ENCODE measurements at places on chromosomes 4 and X.

- DNase-seq, result peak; percentile 18
Measured at GRCh38 chrX:47078129-47079043, at the start of gene RGN. Gene RGN (plus strand): TSS chrX:47078443. CDS start chrX:47081145, 2,702 bp downstream.

DNA sequence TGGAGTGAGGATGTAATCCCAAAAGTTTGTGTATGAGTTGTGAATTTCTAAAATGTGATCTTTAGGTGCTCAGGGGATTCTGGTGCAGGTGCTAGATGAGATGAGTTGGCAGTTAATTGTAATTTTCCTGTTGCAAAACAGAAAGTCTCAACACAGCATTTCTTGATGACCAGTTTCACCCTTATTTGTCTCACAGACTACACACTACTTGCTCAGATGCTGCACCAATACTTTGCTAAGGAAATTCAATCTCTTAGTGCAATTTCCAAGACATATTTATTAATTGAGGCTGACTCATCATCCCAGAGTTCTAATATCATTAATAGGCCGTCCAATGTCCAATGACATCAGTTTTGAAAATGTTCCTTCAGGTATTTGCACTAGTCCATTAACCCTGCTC is 159.2 kb upstream of the SFRP2 start:
- no peak for DNase-seq

DNA sequence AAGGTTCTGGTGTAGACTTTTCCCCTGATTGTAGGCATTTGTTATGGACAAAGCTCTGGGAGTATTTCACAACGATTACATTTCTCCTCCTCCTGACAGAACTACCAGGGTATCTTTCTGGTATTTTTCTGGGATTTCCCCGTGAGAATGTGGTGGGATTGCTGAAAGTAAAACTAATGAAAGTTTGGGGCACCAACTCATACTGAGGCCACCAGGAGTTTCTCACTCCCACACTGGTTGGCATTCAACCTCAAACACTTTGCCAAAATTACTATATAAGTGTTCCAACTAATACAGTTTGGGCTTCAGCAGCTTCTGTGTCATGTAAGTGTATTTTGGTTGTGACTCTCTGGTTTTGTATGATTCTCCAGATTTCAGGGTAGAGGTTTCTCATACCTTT is 855.1 kb downstream of the GLUD2 start:
- DNase-seq, result no peak

DNA sequence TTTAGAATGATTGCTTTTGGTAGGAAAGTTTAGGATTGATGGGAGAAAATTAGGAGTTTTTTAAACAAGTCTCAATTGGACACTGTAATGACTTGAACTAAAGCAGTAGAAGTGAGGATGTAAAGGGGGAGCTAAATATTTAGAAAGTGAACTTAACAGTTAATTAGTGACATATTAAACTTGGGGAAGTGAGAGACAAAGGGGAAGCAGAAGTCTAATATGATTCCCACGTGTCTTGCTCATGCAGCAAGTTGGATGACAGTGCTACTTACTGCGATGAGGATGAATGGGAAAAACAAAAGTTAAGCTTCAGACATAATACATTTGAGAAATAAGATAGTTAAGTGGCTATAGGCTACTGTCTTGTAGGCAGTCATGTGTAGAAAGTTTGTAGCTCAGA is 110.4 kb downstream of the RPA4 start:
- DNase-seq, result no peak

GRCh38 chr4:74157154-74157553 is 764 bp upstream of the MTHFD2L start:
- no peak for DNase-seq

GRCh38 chr4:140762202-140762601 is 6.0 kb upstream of the TBC1D9 start:
- no peak for DNase-seq

DNA sequence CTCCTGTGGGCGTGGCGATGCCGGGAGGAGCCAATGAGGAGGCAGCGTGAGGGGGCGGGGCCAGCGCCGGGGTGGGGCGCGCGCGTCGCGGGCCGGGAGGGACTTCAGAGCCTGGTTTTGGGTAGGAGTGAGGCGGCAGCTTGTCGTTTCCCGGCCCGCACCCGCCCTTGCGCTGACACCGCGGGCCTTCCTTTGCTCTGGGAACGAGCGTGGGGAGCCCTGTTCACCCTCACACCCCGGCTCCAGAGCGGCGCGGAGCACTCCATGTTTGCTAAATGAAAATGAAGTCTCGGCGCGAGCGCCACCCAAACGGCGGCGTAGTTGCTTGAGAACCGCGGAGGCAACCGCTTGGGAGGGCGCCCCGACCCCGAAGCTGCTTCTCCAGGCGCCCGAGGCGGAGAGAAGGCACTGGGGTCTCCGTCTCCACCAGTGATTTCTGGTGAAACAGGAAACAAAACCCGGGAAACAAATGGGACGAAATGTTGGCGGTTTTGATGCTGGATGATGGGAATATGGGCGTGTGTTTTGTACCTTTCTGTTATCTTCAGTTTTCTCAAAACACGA is 497 bp upstream of the GRPEL1 start:
- DNase-seq, result no peak

GRCh38 chrX:10608099-10608498 is 12.3 kb downstream of the MID1 start:
- DNase-seq, result no peak

GRCh38 chr4:174697202-174697601 is 131.8 kb downstream of the GLRA3 start:
- DNase-seq, result no peak

DNA sequence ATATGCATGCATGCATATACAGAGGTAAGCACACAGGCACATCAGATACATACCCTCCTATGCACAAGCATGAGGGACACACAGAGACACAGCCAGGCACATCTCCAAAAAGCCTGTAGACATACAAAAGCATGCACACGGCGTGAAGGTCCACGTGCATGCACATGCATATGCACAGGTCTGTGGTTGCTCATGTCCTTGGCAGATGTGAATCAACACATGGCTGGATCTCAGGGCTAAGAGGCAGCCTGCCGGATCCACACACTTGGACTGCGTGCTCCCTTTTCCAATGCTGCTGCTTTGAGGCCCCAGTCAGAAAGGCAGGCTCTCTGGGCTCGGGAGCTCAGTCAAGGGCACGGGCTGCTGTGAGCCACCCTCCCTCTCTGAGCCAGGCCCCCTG is 3.6 kb downstream of the STARD8 start:
- DNase-seq, result no peak

DNA sequence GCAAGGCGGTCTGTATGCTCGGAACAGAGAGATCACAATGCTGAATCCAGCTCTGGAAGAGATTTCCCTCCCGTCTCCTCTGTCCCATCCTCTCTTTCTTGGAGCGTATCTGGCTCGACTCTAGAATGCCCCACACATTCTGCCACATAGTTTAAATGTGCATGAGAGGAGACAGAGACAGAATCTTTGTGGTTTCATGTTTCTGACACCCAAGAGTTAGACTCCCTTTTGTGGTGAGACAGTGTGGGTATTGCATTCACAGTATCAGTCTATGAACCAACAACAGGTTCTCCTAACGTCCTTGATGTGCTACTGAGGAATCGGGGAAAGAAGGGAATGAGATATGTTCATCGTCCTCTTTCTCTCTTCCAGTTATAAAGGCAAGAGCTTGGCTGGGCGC is 25.3 kb downstream of the FAM47E start:
- DNase-seq, result no peak

DNA sequence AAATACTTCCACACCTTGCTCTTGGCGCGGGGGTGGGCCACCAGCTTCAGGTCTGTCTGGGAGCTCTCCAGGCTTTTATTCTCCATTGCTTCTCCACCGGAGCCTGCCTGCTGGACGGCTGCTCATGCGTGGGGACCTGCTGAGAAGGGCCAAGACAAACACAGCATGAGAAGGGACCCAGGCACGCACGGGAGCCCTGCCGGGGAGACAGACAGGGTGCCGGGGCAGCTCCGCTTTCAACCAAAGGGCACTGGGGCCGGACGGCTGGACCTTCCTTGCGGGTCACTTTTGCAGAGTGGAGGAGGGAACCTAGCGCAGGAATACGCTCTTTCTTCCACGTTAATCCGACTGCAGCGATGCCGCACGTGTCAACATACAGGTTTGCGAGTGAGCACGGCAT is 10.1 kb downstream of the DHRSX start:
- no peak for DNase-seq

DNA sequence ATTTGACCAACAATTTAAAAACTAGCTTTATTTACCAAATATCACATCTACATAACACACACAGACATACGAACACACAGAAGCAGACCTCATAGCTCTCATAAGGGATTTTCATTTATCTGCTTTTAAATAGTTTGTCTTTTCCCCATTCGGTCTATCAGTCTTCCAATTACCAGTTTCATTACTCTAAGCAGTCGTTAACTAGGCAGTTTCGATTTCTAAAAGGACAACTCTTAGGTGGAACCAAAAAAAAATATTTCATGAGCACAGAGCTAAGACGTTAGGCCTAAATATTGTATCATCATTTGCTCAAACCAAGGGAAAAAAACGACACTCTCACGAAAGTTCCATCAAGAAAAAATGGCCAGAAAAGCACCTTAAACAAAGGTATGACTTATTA is 228.4 kb downstream of the SPANXN1 start:
- no peak for DNase-seq

DNA sequence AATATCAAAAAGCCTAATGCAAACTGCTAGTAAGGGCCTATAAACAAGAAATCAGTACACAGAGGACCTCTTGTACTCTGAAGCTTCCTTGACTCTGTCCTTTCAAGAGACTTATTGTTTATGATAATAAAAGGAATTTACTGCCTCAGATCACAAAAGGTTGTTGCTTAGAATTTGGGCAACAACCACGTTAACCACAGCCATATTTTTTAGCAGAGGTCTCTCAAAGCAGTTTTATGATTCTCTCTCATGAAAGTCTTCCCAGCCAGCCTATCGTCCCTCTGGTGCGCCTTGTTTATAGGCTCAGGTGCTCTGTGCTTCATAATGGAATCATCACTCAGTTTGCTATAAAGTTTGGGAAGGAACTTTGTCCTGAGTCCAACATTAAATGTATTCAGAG is 270.6 kb downstream of the RCHY1 start:
- no peak for DNase-seq

- no peak for DNase-seq
Measured at GRCh38 chrX:153179131-153179530, at the start of gene MAGEA1. Gene MAGEA1 (plus strand): TSS chrX:153179284. CDS start chrX:153182390, 3,106 bp downstream.

DNA sequence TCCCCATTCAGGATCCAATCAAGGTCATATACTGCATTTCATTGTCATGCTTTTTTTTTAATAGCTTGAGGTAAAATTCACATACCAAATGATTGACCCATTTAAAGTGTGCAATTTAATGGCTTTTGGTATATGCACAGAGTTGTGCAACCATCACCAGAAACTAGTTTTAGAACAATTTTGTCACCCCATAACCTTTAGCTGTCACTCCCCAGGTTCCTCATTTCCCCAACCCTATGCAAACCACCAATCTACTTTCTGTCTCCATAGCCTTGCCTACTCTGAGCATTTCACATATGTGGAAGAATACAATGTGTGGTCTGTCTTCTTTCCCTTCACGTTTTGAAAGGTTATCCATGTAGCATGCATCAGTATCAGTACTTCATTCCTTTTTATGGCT is 1.4 kb upstream of the SMAD1 start:
- no peak for DNase-seq

DNA sequence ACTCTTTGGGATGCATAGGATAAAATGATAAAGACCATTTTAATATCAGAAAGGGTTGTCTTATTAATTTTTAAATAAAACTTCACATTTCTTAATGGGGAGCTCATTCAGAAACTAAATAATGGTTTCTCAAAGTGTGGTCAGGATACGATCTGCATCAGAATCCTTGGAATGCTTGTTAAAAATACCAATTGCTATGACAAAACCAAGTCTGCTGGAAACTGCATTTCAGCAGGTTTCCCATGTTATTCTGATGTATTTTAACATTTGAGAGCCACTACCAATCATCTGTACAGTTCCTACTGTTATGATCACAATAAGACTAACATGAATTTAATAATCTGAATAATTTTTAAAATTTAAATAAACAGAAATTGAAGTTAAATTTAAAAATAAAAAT is 115.1 kb downstream of the SOWAHB start:
- no peak for DNase-seq

GRCh38 chr4:122827258-122827878 is 737 bp downstream of the FGF2 start:
- peak; percentile 92 for DNase-seq

DNA sequence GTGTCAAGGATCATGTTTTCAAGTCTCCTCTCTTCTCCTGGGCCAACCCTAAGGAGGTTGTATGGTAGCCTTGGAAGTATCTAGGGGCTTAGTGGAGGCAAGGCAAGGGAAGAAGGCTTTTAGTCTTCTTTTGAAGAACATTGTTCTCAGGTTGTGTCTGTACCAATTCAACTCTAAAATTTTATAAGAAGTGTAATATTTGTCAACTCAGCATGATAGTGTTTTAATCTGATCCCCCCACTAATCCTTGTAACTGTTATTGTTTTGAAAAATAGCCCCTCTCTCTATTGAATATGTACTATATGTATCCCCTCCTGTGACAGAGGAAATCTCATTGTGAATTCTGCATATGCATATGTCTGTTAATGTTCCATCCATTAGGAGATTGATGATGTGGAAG is 345.4 kb downstream of the CFAP299 start:
- no peak for DNase-seq

DNA sequence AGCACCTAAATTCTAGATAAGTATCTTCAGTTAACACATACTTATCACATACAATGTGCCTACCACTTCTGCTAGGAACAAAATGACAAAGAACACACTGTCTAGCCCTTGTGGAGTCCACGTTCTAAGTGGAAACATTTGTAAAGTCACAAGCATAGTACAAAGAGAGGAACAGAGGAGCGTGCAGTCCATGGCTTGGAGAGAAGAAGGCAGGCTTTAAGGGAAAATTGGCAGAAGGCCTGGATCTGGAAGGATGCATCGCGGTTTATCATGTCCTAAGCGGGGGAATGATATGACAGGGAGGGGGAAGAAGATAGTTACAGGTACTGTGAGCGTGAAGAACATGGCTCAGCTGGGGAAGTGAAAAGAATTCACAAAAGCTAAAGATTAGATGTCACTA is 218.0 kb downstream of the PRDM5 start:
- no peak for DNase-seq

- DNase-seq, result no peak
Measured at GRCh38 chr4:78956975-78957374, 17.7 kb upstream of the PAQR3 start.

- DNase-seq, result peak; percentile 2
Measured at GRCh38 chr4:92047209-92047875, 256.4 kb upstream of the GRID2 start.

- DNase-seq, result no peak
Measured at GRCh38 chr4:38230121-38230801, 270.1 kb downstream of the PTTG2 start.

- DNase-seq, result no peak
Measured at GRCh38 chrX:78693536-78693935, 34.4 kb upstream of the RTL3 start.
